Fibroblast of the aortic adventitia (primary cell): ENCODE measurements at places on chromosomes 3 and 15. TPM values are rescaled to one million over a fixed set of nuclear protein-coding genes. Genes with fewer than 3 reads are reported as not detected.

NDN gene
- total RNA-seq: 28.4 and 89.0 TPM in 2 replicates

GRCh38 chr15:85633859-85634258 is 160.9 kb downstream of the KLHL25 start:
- DNase-seq: no peak

GRCh38 chr3:105315144-105315543 is 51.6 kb upstream of the ALCAM start:
- peak; percentile 25 for DNase-seq

XCR1 gene
- total RNA-seq: not detected in 2 replicates

CTXN2 gene
- total RNA-seq: not detected in 2 replicates

- no peak for DNase-seq
Measured at GRCh38 chr15:40293006-40293405, 10.1 kb upstream of the ANKRD63 start.

DNA sequence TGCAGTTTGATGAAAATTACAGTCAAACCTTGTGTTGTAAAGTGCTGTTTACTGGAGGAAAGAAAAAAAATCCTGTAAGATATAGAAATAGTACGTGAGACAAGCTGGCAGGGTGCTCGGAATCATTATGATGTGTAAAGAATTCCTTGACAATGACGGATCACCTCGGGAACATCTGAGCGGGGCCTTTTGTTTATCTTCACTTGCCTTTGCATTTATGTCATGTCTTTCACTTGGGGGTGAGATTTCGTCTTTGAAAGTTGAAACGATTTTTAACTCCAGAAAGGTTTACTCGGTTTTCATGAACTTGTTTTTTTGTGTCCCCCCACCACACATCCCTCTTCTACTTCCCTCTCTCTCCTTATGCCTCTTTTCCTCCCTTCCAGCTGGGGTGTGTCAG is 128.3 kb upstream of the VEPH1 start:
- no peak for DNase-seq

- peak; percentile 88 for DNase-seq
Measured at GRCh38 chr3:187741403-187742350, 3.6 kb downstream of the BCL6 start.

DNA sequence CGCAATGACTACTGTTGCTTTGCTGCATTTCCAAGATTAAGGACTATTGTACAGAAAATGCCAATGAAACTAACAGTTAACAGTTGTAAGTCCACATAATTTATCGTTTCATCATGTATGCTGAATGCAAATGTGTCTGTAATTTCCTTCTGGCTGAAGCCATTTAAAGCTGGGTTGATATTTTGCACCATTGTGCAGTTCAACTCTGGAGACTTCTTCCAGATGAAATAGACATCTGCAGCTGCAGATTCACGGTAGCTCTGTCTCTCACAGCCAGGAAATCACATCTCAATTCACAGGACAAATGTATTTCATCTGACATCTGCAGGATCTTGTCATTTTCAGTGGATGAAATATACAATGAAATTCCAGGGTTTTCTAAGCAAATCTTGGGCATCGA is 145.4 kb downstream of the CHL1 start:
- no peak for DNase-seq

- no peak for DNase-seq
Measured at GRCh38 chr3:86942206-86942605, 48.7 kb downstream of the VGLL3 start.

DNA sequence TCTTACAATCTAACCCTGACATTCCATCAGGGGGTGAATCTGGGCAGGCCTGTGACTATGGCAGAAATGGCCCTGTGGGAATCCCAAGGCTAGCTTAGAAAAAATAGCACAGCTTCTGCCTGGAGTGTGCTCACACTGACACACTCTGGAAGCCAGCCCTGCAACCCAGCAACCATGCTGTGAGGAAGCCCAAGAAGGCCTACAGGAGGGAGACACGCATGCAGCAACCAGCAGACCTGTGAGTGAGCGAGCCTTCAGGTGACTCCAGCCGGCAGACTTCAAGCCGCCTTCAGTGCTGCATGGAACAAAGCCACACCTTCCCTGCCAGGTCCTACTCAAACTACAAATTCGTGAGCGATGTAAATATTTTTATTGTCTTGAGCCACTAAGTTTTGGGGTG is 26.1 kb downstream of the RAB6B start:
- DNase-seq: no peak

NEK11 gene
- total RNA-seq: 15.3 and 82.0 TPM in 2 replicates

FNDC3B gene
- total RNA-seq: 53.0 and 139 TPM in 2 replicates

DNA sequence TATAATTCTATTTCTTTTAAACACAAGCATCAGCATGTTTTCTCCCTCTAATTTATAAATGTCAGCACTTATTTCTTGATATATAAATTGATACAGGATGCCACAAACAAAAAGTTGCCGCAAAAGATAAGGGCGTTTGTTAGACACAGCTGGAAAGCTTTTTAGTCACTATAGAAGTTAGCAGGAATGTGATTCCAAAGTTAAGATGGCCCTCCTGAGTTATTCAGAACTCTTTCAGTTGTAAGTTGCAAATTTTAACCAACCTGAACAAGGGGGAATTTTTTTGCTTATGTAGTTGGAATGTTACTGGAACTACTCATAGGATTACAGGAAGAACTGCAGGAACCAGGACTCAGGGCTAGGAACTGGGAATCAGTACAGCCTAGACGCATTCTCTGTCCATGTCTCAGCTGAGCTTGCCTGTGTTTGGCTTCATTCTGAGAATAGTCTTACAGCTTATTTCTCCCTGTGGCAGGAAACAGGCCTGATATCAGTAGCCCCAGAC is 166.3 kb downstream of the VGLL4 start:
- DNase-seq: peak; percentile 97

GRCh38 chr3:158508481-158508880 is 62.5 kb upstream of the MLF1 start:
- peak; percentile 12 for DNase-seq

SLC24A5 gene
- total RNA-seq: not detected in 2 replicates

DNA sequence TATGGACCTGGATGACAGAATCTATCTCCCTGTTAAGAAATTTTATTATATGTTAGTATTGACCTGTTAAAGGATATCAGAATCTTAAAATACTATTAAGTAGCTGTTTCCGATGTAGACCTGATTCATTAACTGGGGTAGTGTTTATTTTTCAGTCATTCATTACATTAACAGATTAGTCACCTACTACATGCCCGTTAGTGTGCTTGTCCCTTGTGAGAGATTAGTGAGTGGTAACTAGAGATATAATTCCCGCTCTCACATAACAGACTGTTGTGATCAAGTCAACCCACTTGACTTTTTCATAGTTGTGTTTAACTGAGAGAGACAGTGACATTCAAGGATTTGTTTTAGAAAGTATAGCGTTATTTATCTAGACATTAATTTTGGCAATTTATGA is 166.8 kb downstream of the TCF12 start:
- DNase-seq: no peak

- no peak for DNase-seq
Measured at GRCh38 chr15:39960411-39960810, 26.5 kb downstream of the EIF2AK4 start.

DNA sequence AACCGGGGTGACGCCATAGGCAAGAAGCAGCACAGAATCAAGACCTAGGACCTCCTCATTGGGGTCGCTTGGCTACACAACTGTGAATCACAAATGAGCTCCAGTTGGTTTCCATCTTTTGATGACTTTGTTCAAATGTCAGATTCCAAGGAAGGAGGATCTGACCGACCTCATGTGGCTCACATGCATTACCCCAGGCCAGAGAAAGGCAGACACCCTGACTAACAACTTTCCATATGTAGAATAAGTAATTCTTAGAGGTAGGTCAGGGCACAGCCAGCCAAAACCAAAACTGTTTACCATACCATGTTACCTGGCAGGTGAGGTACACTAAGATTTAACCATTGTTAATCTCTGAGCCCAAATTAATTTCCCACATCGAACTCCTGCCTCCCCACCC is 96.5 kb downstream of the CCNL1 start:
- DNase-seq: no peak

- DNase-seq: no peak
Measured at GRCh38 chr3:112230033-112230432, 64.0 kb downstream of the SLC9C1 start.

GRCh38 chr15:97706059-97706458 is 254.4 kb upstream of the ARRDC4 start:
- no peak for DNase-seq

- DNase-seq: no peak
Measured at GRCh38 chr3:101252307-101252706, 68.1 kb downstream of the IMPG2 start.

GRCh38 chr3:139987908-139988307 is 52.9 kb downstream of the CLSTN2 start:
- no peak for DNase-seq

IGSF10 gene
- total RNA-seq: 8.0 and 47.6 TPM in 2 replicates

LPP gene
- total RNA-seq: 33.2 and 92.1 TPM in 2 replicates

DNA sequence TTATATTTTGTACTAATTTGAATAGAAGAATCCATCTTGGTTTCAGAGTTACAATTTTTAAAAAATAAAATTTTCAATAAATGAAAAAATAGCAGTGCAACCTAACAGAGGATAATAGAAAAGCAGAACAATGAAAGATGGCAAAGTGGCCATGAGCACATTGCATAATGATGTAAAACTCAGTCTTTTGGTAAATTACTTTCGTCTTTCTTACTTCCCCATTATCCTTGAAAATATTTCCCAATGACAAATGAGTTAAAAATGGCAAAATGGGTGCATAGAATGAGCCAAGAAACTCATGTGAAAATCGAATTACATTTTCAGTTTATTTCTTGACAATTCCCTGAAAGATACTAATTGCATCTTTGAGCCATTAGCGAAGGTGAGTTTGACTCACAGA is 236.4 kb downstream of the CDIN1 start:
- DNase-seq: no peak

FGF7 gene
- 87.9 and 97.7 TPM in 2 replicates for total RNA-seq

- DNase-seq: no peak
Measured at GRCh38 chr15:78103406-78104118, 11.2 kb downstream of the SH2D7 start.

GRCh38 chr3:182902236-182902635 is 78.1 kb downstream of the DCUN1D1 start:
- DNase-seq: no peak

DNA sequence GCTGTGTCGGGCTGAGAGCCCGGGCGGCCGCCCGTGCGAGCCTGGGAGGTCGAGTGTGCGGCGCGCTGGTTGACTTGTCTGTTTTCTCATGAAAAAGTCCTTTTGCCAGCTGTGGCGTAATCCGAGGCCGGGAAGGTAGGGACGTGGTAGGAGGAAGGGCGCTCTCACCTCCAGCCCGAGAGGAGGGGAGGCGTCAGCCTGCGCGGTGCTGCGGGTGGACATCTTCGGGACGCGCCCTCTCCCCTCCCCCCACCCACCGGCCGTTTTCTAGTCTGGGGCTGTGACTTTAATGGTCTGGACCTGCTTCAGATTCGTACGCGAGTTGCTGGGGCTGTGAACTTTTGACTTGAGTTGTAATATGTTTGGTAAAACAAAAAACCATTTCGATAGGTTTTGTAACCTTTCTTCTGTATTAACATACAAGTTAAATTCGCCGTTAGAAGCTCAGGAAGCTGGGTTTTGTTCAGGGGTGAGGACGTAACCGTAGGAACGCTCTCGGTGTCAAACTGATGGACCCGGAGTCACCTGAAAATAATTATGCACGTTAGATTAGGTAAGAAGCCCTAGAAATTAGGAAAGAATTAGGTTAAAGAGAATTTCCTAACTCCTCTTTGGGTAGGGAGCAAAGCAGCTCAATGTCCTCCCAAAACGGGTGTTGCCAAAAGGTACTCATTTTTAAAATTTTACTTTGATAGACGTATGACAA is 762 bp downstream of the NCK1 start:
- DNase-seq: peak; percentile 59

DNA sequence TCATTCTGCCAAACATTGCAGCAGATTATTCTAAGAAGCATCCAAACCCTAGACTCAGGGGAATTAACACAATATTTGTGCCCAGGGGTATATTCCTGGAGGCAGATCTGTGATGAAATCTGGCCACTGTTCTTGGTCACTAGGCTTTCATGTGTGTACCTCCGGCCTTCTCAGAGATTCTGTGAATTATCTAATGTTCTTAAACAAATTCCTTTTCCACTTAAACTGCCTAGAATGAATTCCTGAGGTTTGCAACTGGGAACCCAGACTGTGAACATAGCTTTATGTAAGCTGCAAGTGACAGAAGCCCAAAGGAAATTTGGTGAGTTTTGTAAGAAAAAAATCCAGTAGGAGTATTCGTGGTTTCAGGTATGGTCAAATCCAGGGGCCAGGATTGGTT is 20.7 kb upstream of the CTNNB1 start:
- DNase-seq: no peak

DNA sequence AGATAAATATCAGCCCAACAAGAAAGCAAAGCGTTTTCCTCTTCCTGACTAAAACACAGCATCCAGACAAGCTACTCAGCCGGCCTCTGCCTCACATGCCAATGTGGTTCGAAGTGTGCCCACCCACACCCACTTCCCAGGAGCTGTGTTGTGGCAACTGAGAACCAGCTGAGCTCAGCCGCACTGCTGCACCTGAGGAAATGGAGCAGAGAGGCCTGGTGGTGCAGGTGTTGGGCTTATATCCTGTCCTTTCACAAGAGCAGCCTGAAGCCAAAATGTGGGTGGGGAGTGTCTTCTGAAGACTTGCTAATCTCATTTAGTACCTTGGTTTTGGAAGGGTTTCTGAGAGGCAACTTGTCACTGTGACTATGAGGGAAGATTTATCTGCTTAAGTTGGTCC is 23.0 kb upstream of the RETNLB start:
- DNase-seq: no peak

LXN gene
- 115 and 152 TPM in 2 replicates for total RNA-seq

- peak; percentile 88 for DNase-seq
Measured at GRCh38 chr3:140898340-140899180, 43.1 kb upstream of the SLC25A36 start.

- no peak for DNase-seq
Measured at GRCh38 chr3:150527464-150528255, 18.6 kb downstream of the SERP1 start.

MME gene
- 50.4 and 101 TPM in 2 replicates for total RNA-seq

DNA sequence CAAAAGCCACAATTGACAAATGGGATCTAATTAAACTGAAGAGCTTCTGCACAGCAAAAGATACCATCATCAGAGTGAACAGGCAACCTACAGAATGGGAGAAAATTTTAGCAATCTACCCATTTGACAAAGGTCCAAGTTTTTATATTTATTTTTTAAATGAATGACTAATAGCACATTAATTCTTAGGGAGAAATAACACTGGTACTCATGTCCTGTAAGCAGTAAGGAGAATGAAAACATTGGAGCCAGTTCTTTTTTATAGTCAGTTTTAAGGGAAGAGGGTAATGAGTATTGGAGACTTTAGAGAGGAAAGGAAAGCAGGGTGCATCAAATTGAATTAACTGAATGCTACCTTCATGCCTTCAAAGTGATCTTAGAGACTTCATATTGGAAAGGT is 404.7 kb upstream of the TGFBR2 start:
- no peak for DNase-seq
